Fibroblast of lung (primary cell): ENCODE measurements at places on chromosomes 12 and 14. TPM values are rescaled to one million over a fixed set of nuclear protein-coding genes. Genes with fewer than 3 reads are reported as not detected.

TMEM119 gene
- polyA plus RNA-seq, result 126 and 154 TPM in 2 replicates

TSHR gene
- not detected in 2 replicates for polyA plus RNA-seq

SOCS2 gene
- 69.1 and 113 TPM in 2 replicates for polyA plus RNA-seq

EML5 gene
- polyA plus RNA-seq, result 0.10 and 0.43 TPM in 2 replicates

GATC gene
- polyA plus RNA-seq, result 17.5 and 18.4 TPM in 2 replicates

GLIPR1L1 gene
- polyA plus RNA-seq, result not detected in 2 replicates

TAS2R30 gene
- polyA plus RNA-seq, result 0.08 TPM in 1 of 2 replicates, not detected in the other

MAP1LC3B2 gene
- 0.85 and 1.2 TPM in 2 replicates for polyA plus RNA-seq
